Panc1 (cell line): ENCODE measurements at places on chromosomes 6 and 20. TPM values are rescaled to one million over a fixed set of nuclear protein-coding genes. Genes with fewer than 3 reads are reported as not detected.

SH3BGRL2 gene
- total RNA-seq: 8.5 TPM

KCNK5 gene
- 0.77 TPM for total RNA-seq

HSPA12B gene
- 0.21 TPM for total RNA-seq

INSM1 gene
- 0.05 TPM for total RNA-seq

- no peak for DNase-seq
Observed at GRCh38 chr6:37106554-37106953, 63.4 kb upstream of the PIM1 start.

GRCh38 chr6:13159300-13159699 lies 169.0 kb downstream of the TBC1D7 start:
- DNase-seq: no peak

- no peak for DNase-seq
Observed at GRCh38 chr6:110939429-110940200, 18.9 kb upstream of the GTF3C6 start.
